Fibroblast of pulmonary artery (primary cell): ENCODE measurements at places on chromosomes 3 and 15.

DNA sequence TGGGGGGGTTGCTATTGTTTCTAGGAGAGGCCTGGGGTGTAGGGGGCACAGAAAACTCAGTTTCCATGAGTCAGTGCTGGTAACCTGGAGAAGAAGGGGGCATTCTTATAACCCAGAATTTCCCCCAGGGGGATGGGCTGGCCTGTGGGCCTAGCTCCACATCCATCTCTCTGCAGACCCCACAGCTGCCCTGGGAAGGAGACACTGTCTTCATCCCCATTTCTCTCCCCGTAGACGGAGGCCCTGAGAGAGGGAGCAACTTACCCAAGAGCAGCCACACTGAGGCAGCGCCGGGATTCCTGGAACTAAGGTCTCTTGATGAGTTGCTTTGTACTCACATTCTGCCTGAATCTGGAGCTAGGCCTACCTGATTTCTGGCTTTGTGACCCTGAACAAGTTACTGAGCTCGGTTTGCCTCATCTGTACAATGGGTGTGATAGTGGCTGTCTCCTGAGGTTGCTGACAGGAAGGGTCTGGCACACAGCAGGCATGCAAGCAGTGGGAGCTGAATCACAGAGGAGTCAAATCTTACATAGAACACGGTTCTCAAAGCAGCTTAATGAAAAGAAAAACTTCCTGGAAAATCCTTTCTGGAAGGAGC is 55.0 kb upstream of the LCTL start:
- DNase-seq, result no peak

DNA sequence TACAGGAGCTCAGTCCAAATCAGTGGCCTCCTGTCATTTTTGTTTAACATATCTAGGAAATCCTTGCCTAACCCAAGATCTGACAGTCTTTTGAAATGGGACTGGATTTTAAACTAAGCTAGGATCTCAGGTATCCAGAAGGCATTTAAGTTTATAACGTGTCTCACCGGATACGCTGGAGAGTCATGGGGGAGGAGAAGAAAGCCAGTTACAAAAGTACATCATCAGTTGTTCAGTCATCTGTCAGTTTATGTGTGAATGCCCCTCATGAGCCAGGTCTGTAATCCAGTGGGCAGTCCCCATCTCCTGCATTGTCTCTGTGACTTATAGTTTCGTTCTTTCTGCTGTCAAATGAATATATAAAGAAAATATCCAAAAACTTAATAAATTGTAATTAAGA is 44.4 kb downstream of the RAB7A start:
- no peak for DNase-seq

- DNase-seq, result peak; percentile 69
These were observed 817 bp downstream of the CLK3 start for GRCh38 chr15:74616366-74616939.

DNA sequence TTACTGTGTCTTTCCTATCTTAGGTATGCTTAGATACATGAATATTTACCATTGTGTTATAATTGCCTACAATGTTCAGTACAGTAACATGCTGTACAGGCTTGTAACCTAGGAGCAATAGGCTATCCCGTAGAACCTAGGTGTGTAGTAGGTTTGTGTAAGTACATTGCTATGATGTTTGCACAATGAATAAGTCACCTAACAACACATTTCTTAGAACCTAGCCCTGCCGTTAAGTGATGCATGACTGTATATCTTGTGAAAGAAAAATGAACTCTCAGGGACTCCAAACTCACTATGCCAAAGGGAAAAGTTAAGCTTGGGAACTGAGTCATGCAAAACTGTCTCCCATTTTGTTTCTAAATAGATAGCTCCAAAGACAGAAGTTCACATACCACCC is 91.5 kb upstream of the ACP3 start:
- no peak for DNase-seq

DNA sequence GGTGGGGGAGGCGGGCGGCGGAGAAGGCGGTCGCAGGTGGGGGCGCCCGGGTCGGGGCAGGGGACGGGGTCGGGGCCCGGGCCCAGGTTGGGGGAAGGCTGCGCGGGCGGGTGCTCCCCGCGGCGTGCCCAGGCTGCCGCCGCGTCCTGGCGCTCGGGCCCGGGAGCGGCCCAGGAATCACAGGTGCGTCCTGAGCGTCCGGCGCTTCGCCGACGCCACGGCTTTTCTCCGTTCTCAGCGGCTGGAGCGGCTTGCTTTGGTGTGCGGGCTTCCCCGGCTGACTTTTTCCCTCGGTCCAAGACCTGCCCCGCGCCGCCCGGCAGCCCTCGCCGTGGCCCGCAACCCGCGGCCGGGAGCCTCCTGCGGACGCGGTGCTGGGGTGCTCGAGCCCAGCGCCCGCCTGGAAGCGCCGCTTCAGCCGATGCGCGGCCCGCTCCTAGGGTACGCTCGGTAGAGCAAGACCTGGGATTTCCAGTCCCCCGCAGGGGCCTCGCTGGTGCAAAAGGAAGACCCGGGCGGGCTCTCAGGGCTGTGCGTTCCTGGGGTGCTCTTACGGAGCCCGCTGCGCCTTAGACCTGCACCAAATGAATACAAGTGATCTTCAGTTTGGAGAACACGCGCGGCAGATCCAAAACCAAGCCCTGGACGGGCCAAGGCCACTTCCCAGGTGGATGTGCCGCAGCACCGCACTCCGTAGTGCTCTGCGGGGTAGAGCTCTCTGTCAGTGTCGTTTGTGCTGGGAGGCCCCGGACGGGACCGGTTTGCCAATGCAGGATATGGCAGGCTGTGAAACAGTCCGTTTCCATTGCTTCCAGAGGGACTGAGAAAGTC is 639 bp downstream of the NIPA1 start:
- peak; percentile 17 for DNase-seq

GRCh38 chr3:13045904-13046568 is 27.2 kb downstream of the IQSEC1 start:
- DNase-seq, result no peak

DNA sequence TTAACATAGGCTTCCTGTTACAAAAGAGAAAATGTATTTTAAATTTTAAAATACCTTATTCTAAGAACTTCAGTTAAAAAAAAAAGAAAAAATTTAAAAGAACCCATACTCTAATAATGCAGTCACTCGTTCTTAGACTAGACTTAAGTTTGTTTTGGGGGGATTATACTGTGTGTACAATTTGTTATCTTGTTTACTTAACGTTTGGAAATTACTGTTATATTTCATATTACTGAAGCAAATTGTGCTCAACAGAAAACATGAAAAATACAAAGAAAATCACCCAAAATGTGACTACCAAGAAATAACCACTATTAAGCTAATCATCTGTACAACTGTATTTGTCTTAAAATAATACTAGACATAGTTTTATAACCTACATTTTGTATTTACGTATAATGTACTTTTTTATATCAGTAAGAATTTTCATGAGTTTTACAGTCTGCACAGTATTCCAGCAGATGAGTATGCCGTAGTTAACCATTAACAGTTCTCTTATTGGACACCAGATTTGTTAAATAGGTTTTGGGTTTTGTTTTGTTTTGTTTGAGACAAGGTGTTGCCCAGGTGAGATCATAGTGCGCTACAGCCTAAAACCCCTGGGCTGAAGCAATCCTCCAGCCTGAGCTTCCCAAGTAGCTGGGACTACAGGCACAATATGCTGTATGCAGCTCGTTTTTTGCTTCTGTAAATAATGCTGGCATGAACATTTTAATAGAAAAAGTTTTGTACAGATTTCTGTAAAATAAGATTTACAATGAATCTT is 88.8 kb upstream of the CHD2 start:
- peak; percentile 29 for DNase-seq

DNA sequence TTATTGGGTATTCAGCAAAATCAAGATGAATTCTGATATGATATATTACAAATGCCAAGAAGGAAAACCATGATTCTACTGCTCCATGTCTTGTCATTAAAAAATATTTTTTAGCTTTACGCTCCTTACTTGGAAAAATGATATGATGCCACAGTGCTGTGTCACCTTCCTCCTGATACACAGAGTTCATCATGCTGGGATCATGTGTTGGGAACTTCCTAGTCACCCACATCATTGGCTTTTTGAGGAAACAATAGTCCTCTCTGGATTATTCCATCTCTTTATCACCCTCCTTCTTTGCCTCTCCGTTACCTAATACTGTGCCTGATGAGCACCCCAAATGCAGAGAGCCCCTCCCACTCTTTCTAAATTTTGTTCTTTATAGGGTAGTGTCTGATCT is 94.3 kb upstream of the PFN2 start:
- DNase-seq, result no peak

DNA sequence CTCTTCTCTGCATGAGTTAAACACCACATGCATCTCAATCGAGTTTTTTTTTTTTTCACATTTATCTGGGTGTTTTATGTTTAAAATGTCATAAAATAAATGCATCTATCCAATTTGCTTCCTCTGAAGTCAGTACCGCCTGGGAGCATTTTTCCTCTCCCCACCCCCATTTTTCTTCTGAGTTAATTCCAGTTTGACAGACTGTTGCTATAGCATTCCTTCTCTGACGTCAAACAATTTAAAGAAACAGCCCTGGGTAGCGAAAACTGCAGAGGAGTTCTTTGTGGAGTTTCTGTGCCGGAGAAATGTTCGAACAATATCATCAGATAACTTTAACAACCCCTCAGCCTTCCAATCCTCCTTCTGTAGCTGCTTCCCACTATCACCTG is 900 bp upstream of the GNB4 start:
- DNase-seq, result peak; percentile 90

GRCh38 chr3:14672588-14672987 is 2.4 kb upstream of the C3orf20 start:
- DNase-seq, result no peak

DNA sequence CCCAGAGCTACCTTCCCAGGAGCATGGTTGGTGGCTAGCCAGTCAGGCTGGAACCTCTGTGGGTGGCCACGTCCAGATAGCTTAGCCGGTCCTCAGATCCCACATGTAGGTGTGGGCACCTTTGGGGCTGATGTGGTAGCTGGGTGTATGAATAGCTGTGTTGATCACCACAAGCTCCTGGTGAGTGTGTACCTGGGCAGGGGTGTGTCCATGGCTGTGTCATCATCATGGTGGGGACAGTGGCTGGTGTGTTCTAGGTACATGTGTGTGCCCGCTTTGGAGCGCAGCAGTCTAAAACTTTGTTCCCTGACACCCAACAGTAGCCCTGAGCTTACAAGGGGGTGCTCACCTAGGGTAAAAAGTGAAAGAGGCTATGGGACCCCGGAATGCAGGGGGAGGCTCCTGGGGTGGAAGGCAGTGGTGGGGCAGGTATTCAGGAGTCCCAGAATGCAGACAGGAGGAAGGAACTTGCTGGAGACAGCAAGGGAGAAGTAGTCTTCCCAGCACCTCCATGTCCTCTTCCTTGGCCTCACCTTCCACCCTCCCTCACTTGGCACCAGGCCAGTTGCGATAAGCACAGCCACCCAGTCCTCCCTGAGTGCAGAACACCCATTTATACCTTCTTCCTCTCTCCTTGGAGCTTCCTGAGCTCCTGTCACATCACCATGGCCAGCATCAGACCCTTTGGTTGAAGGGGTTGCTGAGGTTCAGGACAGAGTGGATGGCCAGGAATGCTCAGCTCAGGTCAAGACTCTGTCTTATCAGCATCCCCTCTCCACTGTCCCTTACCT is 1.2 kb downstream of the CISH start:
- no peak for DNase-seq

GRCh38 chr3:197026481-197026866 is 3.1 kb downstream of the MELTF start:
- DNase-seq, result no peak

DNA sequence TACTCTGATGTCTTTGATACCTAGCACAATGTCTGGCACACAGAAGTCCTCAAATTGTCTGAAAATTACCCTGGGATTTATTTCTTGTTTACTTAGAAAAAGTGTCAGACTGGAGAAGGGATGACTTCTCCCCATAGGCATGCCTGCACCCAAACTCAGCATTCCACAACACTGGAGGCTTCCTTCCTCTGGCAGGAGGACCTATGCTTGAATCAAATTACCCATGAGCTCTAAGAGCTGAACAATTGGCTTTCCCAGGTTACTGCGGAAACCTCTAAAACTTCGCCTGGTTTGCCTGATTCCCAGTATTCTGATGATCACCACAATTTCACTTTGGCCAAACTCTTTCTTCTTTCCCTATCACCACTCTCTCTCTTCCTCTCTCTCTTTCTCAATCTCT is 217.4 kb downstream of the DIPK2A start:
- DNase-seq, result peak; percentile 20

DNA sequence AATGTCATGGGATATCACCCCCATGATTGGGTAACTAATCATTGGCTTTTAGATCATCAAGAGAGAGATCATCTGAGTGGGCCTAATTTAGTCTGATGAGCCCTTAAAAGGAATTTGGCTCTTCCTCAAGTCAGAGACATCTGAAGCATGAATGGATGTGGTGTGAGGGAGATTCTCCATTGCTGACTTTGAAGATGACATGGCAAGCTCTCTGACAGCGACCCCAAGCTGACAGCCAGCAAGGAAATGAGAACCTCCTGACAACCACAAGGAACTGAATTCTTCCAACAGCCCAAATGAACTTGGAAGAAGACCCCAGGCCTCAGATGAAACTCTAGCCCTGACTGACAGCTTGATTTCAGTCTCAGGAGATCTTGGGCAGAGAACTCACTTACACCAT is 108.4 kb upstream of the SPATA12 start:
- no peak for DNase-seq

DNA sequence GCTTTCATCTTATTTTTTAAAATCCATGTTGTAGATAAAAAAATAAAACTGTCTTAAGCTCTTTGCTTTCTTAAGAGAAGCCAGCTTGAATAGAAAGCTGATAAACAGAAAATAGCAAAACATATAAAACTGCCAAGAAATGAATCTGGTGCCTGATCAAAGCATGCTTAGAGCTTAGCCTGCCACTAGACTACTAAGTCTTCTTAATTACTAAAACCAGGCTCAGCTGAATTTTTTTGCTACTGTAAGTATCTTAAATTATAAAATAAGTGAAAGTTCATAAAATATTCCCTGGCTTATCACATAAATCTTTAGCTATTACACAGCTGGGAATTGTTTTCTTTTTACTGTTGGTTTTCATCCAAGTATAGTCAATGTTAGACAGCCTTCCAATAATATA is 803.9 kb downstream of the DIPK2A start:
- no peak for DNase-seq

- peak; percentile 98 for DNase-seq
These were observed 34.9 kb upstream of the TIMP4 start for GRCh38 chr3:12193485-12194165.

GRCh38 chr3:12479919-12480427 is 4.3 kb upstream of the TSEN2 start:
- peak; percentile 75 for DNase-seq

GRCh38 chr15:82030176-82030575 is 15.6 kb downstream of the MEX3B start:
- DNase-seq, result no peak

DNA sequence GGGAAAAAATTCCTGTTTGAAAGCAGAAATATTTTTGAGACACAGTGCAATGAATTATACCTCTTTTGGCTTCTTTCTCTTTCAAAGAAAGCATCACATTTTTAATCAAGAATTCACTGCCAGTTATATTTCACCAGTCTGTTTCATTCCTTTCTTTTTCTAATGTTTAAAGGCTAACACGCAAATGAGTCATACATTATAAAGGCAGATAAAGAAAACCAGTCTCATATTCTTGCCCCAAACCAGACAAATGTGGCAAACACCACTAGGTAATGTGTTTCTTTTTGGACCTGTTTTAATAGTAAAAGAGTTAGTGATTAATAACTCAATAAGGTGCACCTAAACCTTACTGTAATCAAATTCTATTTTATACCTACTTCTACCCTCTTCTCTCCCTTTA is 83.8 kb downstream of the PLOD2 start:
- DNase-seq, result peak; percentile 34
